WTC11 (cell line): ENCODE measurements at places on chromosomes 3 and 15. TPM values are rescaled to one million over a fixed set of nuclear protein-coding genes. Genes with fewer than 3 reads are reported as not detected.

GRCh38 chr3:55543181-55543614 is 56.1 kb upstream of the WNT5A start:
- no peak for DNase-seq

DNA sequence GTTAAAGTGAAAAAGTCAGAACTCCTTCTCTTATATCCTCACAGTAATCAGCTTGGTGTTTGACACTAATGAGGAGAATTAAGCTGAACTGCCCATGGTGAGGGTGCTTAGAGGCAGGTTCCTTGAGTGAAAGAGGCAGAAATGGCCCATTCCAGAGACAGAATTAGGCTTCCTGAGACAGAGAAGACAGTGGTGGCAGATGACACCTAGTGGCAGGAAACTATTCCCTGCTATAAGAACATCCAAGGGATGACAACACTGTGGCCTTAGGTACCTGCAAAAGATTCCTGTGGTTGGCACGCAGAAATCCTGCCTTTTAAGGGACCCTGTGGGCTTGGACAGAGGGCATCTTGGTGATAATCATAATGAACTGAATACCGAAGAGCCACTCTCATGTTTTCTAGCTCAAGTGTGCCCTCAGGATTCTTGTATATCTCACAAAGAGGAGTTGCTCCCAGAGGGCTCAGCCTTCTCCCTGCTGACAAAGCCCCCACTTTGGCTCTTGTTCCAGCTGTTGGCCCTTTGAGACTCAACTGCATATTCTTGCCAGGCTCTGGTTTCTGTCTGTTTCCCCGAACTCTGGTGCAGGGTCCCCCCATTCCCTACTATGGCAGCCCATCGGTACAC is 56.0 kb downstream of the KBTBD12 start:
- no peak for DNase-seq

- no peak for DNase-seq
These were observed 26.1 kb downstream of the FBN1 start for GRCh38 chr15:48619446-48619845.

The CLSTN2 gene
- total RNA-seq: 0.32 to 0.46 TPM (median 0.35 TPM) in 3 replicates

DNA sequence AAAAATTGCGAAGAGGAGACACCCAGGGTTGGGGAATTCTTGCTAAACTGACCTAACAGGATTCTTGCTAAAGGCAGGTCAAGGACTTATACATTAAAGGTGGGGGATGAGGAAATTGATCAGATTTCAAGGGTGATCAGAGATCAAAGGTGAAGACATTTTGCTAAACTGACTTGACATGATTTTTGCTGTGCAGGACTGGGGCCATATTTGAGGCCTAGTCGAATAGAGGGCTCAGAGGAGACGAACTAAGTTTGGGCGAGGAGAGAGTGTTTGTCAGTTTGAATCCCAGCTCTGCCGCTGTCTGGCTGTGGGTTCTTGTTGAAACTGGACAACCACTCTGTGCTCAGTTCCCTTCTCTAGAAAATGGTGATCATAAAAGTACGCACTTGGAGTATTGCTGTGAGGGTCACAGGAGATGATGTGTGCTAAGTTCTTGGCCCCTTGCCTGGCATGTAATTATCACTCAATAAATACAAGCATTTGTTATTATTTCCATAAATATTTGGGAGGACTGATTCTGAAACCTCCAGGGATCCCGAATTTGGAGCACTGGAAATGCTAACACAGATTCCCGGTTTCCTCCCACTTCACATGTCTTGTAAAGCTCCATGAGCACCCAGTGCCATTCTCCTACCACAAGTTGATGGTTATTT is 364.8 kb upstream of the PROK2 start:
- DNase-seq: no peak

The DGKG gene
- 0.30 to 0.92 TPM (median 0.57 TPM) in 3 replicates for total RNA-seq

GRCh38 chr15:82810890-82811426 is 1.5 kb downstream of the WHAMM start:
- no peak for DNase-seq

The ATP10A gene
- 2.1 to 2.4 TPM (median 2.1 TPM) in 3 replicates for total RNA-seq

DNA sequence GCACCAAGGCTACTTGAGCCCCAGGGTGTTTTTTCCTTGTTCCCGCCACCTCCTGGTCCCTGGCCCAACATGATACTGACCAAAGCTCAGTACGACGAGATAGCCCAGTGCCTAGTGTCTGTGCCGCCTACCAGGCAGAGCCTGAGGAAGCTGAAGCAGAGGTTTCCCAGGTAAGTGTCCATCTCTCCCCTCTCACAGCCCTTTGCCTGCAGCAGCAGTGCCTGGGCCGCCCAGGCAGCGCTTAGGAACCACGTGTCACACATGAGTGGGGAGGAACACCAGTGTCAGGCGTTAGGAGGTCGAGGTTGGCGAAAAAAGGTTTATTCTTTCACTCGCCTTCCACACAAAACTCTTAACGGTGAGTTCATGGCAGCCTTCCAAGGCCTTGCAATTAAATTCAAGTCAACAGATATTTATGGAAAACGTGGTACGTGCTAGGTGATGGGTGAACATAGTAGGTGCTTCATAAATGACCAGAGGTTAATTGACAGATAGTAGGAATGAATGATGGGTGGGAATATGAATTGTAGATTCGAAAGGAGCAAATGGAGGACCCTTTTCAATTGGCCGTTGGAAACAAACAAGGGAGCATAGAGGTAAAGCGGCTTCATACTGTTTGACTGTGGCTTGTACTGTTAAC is 486 bp downstream of the CDIN1 start:
- DNase-seq: no peak

The CASR gene
- 0.16 to 0.24 TPM (median 0.21 TPM) in 3 replicates for total RNA-seq

DNA sequence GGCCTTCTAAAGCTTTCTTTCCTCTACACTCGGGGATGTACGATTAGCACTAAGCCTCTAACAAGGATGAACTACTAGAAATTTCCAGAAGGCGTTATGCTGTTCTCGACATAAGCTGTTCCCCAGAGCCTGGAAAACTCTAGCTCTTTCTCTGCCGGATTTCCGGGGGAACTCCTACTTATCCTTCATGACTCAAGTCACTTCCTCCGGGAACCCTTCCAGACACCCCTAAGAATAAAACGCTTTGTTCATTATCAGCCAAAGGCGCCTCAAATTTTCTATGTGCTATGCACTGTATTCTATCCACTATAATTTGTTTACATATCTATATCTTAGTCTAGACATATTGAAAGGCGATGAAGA is 455 bp upstream of the SNAP23 start:
- DNase-seq: no peak
